ENCODE measurements at places on chromosomes 13 and 19.

- DNase-seq: no peak
These were observed 4.9 kb downstream of the TEX29 start for GRCh38 chr13:111325146-111325890.

DNA sequence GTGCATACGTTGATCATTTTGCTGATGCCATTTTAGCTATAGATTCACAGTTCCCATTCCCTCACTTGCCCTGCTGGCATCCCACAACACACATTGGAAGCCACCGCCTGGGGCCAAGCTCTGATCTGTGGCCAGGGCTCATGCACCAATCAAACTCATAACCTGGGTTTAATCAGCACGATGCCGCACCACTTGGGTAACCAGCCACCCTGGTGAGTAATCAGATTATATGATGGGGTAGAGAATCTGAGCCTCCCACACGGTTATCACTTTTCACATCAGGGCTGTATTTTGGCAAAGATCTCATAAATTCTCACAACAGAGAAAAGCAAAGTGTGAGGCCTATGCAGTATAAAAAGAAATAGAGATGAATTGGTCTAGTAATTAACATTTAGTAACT, 66.0 kb upstream of the TNFRSF19 start:
- peak; percentile 84 for DNase-seq

- DNase-seq: peak; percentile 18
These were observed 106.2 kb upstream of the KLF5 start for GRCh38 chr13:72952529-72953141.

DNA sequence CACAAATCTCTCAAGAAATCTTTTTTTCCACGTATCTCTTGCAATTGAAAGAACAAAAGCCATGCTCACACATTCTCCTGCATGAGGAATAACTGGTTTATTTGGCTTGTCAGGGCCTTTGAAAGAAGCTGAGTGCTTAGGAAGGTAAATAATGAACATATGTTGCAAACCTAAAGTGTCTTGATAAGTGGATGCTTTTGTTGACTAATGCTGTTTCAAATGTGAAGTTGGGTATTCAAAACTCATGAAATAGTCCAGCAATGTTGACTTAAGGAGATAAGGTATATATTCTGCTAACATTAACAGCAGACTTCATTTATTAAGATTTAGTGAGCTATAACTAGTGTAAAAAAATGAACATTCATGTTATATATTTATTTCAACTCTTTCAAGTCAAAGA, 1792.7 kb upstream of the MIR17HG start:
- DNase-seq: no peak

DNA sequence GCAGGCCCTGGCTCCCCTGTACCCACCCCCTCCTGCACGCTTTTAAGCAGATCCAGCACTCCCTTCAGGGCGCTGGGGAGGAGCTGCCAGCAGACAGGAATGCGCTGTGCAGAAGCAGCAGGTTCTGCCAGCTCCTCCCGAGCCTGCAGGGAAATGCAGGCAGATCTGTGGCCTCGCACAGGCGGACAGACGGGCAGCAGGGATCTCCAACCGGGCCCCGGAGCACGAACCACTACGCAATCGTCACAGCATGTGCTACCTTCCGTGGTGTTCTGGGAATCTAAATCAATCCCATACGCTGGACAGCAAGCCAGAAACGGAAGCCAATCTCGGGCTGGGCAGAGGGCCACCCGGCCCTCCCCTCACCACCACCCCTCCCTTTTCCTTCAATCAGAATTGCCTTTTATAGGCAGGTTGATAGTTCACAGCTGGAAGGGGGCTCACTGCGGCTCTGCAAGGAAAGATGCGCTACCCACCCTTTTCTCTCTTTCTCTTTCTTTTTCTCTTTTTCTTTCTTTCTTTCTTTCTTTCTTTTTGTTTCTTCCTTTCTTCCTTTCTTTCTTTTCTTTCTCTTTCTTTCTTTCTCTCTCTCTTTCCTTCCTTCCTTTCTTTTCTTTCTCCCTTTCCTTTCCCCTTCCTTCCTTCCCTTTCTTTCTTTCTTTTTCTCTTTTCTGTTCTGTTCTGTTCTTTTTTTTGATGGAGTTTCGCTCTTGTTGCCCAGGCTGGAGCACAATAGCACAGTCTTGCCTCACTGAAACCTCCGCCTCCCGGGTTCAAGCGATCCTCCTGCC, 99.9 kb downstream of the GNG7 start:
- peak; percentile 74 for DNase-seq

DNA sequence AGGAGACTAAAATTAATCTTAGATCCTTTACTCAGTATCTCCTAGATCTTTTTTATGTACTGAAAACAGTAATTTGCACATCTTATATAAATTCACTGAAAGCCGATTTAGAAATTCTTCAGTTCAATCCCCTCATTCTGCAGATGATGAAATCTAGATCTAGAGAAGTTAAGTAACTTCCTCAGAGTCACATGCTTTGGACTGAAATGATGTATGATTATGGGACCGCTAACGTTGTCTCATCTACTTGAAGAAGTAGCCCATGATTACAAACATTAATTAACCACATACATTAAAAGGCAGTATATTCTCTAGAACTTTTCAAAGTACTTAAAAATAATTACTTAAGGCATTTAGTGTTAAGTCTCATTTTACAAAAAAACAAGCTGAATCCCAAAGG, 37.8 kb downstream of the ELF1 start:
- DNase-seq: no peak

GRCh38 chr13:27709779-27710178, 82.5 kb upstream of the GSX1 start:
- no peak for DNase-seq

DNA sequence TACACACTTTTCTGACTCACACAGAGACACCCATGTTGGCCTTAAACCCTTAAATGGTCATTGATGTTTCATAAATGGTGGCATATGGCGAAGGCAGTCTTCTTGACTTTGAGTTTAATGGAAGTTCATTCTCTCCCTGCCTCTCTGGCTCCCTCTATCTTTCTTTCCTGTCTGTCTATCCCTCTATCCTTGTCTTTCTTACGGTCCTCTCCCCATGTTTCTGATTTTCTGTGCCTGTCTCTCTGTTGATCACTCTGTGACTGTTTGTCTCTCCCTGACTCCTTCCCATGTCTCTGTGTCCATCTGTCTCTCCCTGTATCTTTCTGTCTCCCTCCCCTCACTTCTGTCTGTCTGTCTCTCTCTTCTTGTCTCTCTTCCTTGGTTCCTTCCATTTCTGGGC, 43.2 kb upstream of the SHKBP1 start:
- DNase-seq: no peak

Measured in ELR (cell line).